CD8-positive, alpha-beta memory T cell (primary cell): ENCODE measurements at places on chromosomes 2 and 18.

GRCh38 chr2:127173057-127173456, 47.0 kb downstream of the CYP27C1 start:
- H3K27me3 ChIP-seq = no peaks in the 10 kb centered on the region
- no peaks in the 10 kb centered on the region for H3K4me1 ChIP-seq
- no peak overlapping the region for H3K27ac ChIP-seq
- DNase-seq = no peak
- H3K36me3 ChIP-seq = no peaks in the 10 kb centered on the region

DNA sequence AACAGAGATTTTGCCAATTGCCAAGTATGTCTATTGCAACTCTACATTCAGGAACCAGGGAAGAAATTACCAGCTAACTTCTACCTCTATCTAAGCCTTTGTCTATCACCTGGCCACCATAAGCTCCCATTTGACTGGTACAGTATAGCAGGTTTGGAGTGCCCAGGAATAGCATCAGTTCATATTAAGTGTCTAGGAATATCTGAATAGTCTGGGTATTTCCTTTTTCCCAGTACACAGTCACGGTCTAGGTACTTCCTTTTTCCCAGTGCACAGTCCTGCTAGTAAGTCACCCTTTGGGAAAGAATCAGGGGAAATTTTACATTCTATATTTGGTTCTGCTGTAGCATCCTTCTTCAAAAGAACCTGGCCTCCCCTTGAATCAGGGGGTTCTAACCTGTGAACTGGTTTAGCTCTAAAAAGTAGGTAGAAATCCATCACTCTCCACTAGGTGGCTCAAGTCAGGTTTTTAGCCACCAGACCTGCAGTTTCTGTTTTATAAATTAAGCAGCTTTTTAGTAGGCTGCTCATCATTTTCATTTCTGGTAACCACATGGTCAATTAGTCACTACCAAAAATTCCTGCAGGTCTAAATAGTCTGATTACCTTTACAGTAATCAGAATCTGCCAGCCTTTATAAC, 49.3 kb upstream of the DNAJC10 start:
- no peaks in the 10 kb centered on the region for H3K27me3 ChIP-seq
- no peaks in the 10 kb centered on the region for H3K36me3 ChIP-seq
- no peaks in the 10 kb centered on the region for H3K4me1 ChIP-seq
- H3K27ac ChIP-seq = no peak overlapping the region
- no peak overlapping the region for H3K4me3 ChIP-seq
- peak; percentile 19 for DNase-seq

DNA sequence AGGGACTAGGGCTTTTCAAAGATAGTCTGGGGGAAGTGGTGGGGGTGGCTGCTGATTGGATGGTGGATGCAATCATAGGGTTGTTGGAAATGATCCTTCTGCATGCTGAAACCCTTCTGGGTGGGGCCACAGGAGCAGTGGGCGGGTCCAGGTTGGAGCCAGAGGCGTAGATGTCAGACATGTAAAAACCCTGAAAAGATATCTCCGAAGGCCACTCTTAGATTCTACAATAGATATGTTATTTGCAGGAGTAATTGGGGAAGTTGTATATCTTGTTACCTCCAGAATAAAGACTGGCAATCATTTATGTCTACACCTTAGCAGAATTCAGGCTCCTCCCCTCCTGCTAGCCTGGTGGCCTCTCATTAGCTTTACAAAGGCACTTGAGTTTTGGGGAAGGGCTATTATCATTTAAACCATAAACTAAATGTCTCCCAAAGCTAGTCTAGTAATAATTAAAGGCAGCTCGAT, 8.2 kb upstream of the FAM98A start:
- no peak for DNase-seq
- no peaks in the 10 kb centered on the region for H3K36me3 ChIP-seq
- H3K27me3 ChIP-seq = no peaks in the 10 kb centered on the region
- H3K4me1 ChIP-seq = no peaks in the 10 kb centered on the region
- no peak overlapping the region for H3K27ac ChIP-seq

DNA sequence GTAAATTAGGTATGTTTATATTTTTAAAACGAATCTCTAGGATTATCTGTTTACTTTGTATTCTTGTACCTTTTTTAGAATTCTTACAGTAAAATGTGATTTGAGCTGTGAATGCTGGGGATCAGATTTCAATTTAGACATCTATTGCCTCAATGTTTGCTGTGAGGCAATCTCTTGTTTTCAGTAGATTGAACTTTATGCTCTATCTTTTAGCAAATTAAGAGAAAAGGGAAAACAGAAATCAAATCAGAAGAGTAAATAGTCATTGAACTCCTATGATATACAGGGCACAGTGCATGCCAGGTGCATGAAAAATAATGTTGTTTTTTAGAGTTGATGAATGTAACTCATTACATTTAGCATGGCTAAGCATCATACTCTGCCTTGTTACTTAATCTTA, 39.5 kb downstream of the ZC3H6 start:
- DNase-seq = no peak
- H3K27ac ChIP-seq = no peak overlapping the region

- no peak overlapping the region for H3K4me3 ChIP-seq
- no peaks in the 10 kb centered on the region for H3K36me3 ChIP-seq
- H3K27me3 ChIP-seq = no peaks in the 10 kb centered on the region
These were observed 70.7 kb downstream of the MYOM1 start for GRCh38 chr18:3148930-3149535.

- no peaks in the 10 kb centered on the region for H3K4me1 ChIP-seq
- no peak overlapping the region for H3K4me3 ChIP-seq
- H3K27me3 ChIP-seq = no peaks in the 10 kb centered on the region
These were observed 4.4 kb upstream of the KCNIP3 start for GRCh38 chr2:95292623-95293260.

- H3K27ac ChIP-seq = no peak overlapping the region
- no peak overlapping the region for H3K4me3 ChIP-seq
- H3K27me3 ChIP-seq = no peaks in the 10 kb centered on the region
- H3K4me1 ChIP-seq = no peaks in the 10 kb centered on the region
- H3K36me3 ChIP-seq = no peaks in the 10 kb centered on the region
- DNase-seq = no peak
These were observed 44.8 kb downstream of the FTCDNL1 start for GRCh38 chr2:199806179-199806578.

GRCh38 chr18:6406075-6406909, 8.4 kb downstream of the L3MBTL4 start:
- no peak for DNase-seq
- no peaks in the 10 kb centered on the region for H3K4me1 ChIP-seq
- H3K36me3 ChIP-seq = no peaks in the 10 kb centered on the region
- H3K27me3 ChIP-seq = no peaks in the 10 kb centered on the region

- peaks cover 21% of the 10 kb centered on the region for H3K4me1 ChIP-seq
- no peak overlapping the region for H3K4me3 ChIP-seq
- H3K36me3 ChIP-seq = peaks cover 53% of the 10 kb centered on the region
- H3K27ac ChIP-seq = no peak overlapping the region
- no peaks in the 10 kb centered on the region for H3K27me3 ChIP-seq
These were observed 43.2 kb downstream of the SP100 start for GRCh38 chr2:230459216-230459615.

DNA sequence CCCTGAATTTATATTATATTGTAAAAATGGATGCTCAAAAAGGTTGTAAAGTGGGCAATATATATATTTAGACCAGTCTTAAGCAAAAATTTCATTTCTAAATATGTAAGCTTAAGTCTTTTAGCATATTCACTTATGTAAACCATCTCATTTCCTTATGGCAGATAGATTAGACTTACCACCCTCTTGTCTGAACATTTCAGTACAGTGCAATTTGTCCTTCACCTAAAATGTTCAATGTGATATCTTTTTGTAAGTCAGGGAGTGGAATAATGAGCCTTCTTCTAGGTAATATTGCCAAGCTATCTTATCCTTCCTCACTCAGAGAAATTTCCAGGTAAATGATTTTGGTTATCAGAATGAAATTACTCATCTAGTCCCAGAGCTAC, 92.3 kb downstream of the KLF7 start:
- no peaks in the 10 kb centered on the region for H3K36me3 ChIP-seq
- H3K4me1 ChIP-seq = peaks cover 19% of the 10 kb centered on the region
- H3K4me3 ChIP-seq = peak overlapping the region; percentile 5
- H3K27me3 ChIP-seq = no peaks in the 10 kb centered on the region
- H3K27ac ChIP-seq = no peak overlapping the region
- no peak for DNase-seq

DNA sequence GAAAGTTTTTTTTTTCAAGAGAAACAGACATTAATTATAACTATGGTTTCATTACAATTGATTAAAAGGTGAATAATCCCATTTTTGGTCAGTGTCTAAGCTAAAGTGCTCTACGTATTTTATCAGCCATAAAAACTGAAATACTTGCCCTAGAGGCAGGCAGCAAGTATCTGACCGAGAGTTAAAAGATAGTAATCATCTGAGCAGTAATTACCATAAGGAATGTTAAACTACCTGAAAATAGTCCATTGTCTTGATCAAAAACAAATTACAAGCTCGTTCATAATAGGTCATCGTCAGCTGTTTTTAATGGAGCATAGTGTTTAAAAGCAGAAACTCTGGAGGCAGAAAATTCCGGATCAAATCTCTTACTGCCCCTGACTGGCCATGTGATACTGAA, 105.7 kb upstream of the ZEB2 start:
- H3K27ac ChIP-seq = no peak overlapping the region
- no peaks in the 10 kb centered on the region for H3K36me3 ChIP-seq
- H3K4me1 ChIP-seq = no peaks in the 10 kb centered on the region
- H3K27me3 ChIP-seq = no peaks in the 10 kb centered on the region
- H3K4me3 ChIP-seq = no peak overlapping the region

- H3K4me1 ChIP-seq = peaks cover 49% of the 10 kb centered on the region
- H3K27me3 ChIP-seq = no peaks in the 10 kb centered on the region
- H3K36me3 ChIP-seq = no peaks in the 10 kb centered on the region
- H3K27ac ChIP-seq = peak overlapping the region; percentile 65
- H3K4me3 ChIP-seq = peak overlapping the region; percentile 38
These were observed 184.9 kb downstream of the UBE2E3 start for GRCh38 chr2:181165199-181165868.

- H3K4me1 ChIP-seq = no peaks in the 10 kb centered on the region
- no peak overlapping the region for H3K4me3 ChIP-seq
- no peak for DNase-seq
- H3K27ac ChIP-seq = no peak overlapping the region
- H3K36me3 ChIP-seq = no peaks in the 10 kb centered on the region
- no peaks in the 10 kb centered on the region for H3K27me3 ChIP-seq
These were observed 288.1 kb downstream of the EPHA4 start for GRCh38 chr2:221283896-221284545.

- no peak for DNase-seq
- H3K4me3 ChIP-seq = no peak overlapping the region
- no peaks in the 10 kb centered on the region for H3K27me3 ChIP-seq
- H3K4me1 ChIP-seq = no peaks in the 10 kb centered on the region
- H3K27ac ChIP-seq = no peak overlapping the region
These were observed 204.0 kb upstream of the TPO start for GRCh38 chr2:1209246-1209645.

GRCh38 chr18:31386741-31387140, 10.2 kb downstream of the DSG4 start:
- no peaks in the 10 kb centered on the region for H3K27me3 ChIP-seq
- H3K4me3 ChIP-seq = no peak overlapping the region
- H3K4me1 ChIP-seq = no peaks in the 10 kb centered on the region
- H3K36me3 ChIP-seq = no peaks in the 10 kb centered on the region
- H3K27ac ChIP-seq = no peak overlapping the region

GRCh38 chr2:133477616-133477990, 90.7 kb downstream of the NCKAP5 start:
- no peaks in the 10 kb centered on the region for H3K27me3 ChIP-seq
- DNase-seq = no peak
- H3K4me1 ChIP-seq = no peaks in the 10 kb centered on the region

GRCh38 chr2:675982-676646, 1.1 kb downstream of the TMEM18 start:
- peak overlapping the region; percentile 38 for H3K27ac ChIP-seq
- H3K4me1 ChIP-seq = peaks cover 23% of the 10 kb centered on the region
- H3K36me3 ChIP-seq = no peaks in the 10 kb centered on the region

DNA sequence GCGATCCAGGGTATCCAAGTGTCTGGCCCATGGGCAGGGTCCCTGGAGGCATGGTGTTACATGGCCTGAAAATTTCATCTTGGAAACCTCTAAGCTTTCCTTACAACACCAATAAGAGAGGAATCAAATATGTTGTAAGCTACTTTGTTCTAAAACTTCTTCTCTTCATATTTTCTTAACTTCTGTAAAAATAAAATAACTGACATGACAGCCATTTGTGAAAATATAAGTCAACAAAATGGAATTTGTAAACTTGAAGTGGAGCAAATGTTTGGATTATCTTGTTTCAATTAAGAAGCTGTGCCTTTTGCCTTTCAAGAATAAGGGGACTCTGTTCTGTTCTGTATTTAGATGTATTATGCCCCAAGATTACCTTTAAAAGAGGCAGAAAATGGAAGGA, 319.7 kb downstream of the LPIN1 start:
- no peak overlapping the region for H3K27ac ChIP-seq

GRCh38 chr18:13465124-13465446, 246.5 kb downstream of the LDLRAD4 start:
- H3K4me1 ChIP-seq = peaks cover 42% of the 10 kb centered on the region
- H3K36me3 ChIP-seq = no peaks in the 10 kb centered on the region
- H3K27me3 ChIP-seq = no peaks in the 10 kb centered on the region
- DNase-seq = no peak
- peak overlapping the region; percentile 64 for H3K4me3 ChIP-seq
- H3K27ac ChIP-seq = peak overlapping the region; percentile 21

DNA sequence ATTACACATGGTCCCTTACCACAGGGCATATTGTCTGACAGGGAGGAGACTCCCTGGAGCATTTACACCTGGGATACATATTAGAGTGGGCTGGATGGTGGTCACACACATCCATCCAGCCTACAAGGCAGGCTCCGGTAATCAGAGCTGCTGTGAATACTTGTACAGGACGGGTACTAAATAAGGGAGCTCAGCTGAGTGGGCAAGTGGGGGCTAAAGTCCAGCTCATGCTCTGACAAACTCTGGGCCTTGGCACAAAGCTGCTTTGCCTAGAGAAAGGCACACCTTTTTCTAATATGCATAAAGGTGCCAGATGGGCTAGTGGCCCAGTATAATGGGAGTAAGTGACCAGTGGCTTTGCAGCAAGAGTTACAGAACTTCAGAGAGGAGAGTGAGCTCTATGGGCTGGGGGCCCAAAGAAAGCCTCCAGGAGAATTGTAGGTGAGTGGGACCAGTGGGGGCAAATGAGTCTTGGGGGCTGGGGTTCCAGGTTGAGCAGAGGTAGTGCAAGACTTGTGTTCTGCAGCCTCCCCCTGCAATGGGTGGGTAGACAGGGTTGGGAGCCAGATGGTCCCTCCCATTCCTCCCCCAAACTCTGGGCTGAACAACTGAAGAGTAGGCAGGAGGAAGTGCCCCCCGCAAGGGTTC, 1.6 kb downstream of the TMEM198 start:
- DNase-seq = no peak
- H3K36me3 ChIP-seq = no peaks in the 10 kb centered on the region
- no peak overlapping the region for H3K4me3 ChIP-seq

- no peaks in the 10 kb centered on the region for H3K4me1 ChIP-seq
- peaks cover 78% of the 10 kb centered on the region for H3K36me3 ChIP-seq
- DNase-seq = no peak
- no peak overlapping the region for H3K4me3 ChIP-seq
- no peak overlapping the region for H3K27ac ChIP-seq
These were observed 15.6 kb downstream of the ILKAP start for GRCh38 chr2:238187618-238188548.

GRCh38 chr2:20299113-20299512, 51.5 kb downstream of the PUM2 start:
- no peaks in the 10 kb centered on the region for H3K27me3 ChIP-seq
- DNase-seq = no peak
- no peak overlapping the region for H3K27ac ChIP-seq
- peaks cover 24% of the 10 kb centered on the region for H3K36me3 ChIP-seq
- no peaks in the 10 kb centered on the region for H3K4me1 ChIP-seq
